ENCODE measurements at places on chromosomes 2 and 18.

DNA sequence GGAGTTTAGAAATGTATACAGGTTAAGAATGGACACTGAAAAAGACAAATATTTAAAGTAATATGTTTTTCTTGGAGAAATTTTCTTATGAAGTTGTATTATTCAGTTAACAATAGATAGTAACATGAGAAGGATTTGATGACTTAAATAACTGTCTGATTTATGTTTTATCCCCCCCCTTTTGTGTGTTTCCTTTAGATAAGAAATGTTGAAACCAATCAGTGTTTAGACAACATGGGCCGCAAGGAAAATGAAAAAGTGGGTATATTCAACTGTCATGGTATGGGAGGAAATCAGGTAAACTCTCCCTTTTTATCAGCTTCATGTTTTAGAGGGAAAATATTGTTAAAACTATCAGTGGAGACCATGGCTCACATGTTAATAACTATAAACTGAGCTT is 289.7 kb upstream of the KCNJ3 start:
- DNase-seq: no peak

- no peak for DNase-seq
These were observed 151.1 kb downstream of the FHOD3 start for GRCh38 chr18:36448384-36449290.

GRCh38 chr2:147660680-147661079 is 184.1 kb upstream of the ACVR2A start:
- DNase-seq: no peak

- no peak for DNase-seq
These were observed 27.8 kb downstream of the NXPH2 start for GRCh38 chr2:138752197-138752956.

GRCh38 chr2:127219171-127220070 is 678 bp downstream of the CYP27C1 start:
- no peak for DNase-seq

Data from stimulated activated CD8-positive, alpha-beta memory T cell treated with anti-CD3 and anti-CD28 coated beads, Interleukin-7, amount 100 ng/mL, for 1 hour (primary cell).